ENCODE measurements at places on chromosomes 3 and 15. TPM values are rescaled to one million over a fixed set of nuclear protein-coding genes. Genes with fewer than 3 reads are reported as not detected.

FAM81A gene
- 1.5 TPM for total RNA-seq

CFAP20DC gene
- total RNA-seq, result 2.3 TPM

PSMD2 gene
- 198 TPM for total RNA-seq

POLR2H gene
- 116 TPM for total RNA-seq

CALML4 gene
- 4.7 TPM for total RNA-seq

IL5RA gene
- total RNA-seq, result not detected

KLF15 gene
- total RNA-seq, result 19.2 TPM

CNOT10 gene
- 22.9 TPM for total RNA-seq

SUCNR1 gene
- total RNA-seq, result 1.5 TPM

PRSS50 gene
- not detected for total RNA-seq

RASGRF1 gene
- total RNA-seq, result not detected

LINGO1 gene
- 6.0 TPM for total RNA-seq

- H3K4me3 ChIP-seq, result no peak overlapping the region
- DNase-seq, result no peak
These were observed 270.3 kb downstream of the RYR3 start for GRCh38 chr15:33581032-33581431.

- H3K36me3 ChIP-seq, result no peaks in the 10 kb centered on the region
- H3K4me3 ChIP-seq, result no peak overlapping the region
- peak; percentile 60 for DNase-seq
- no peaks in the 10 kb centered on the region for H3K4me1 ChIP-seq
- no peaks in the 10 kb centered on the region for H3K27me3 ChIP-seq
These were observed 124.5 kb upstream of the PLXNA1 start for GRCh38 chr3:126858401-126858800.

- no peaks in the 10 kb centered on the region for H3K4me1 ChIP-seq
- DNase-seq, result no peak
- H3K27ac ChIP-seq, result no peak overlapping the region
These were observed 6.6 kb upstream of the TTLL3 start for GRCh38 chr3:9803494-9803893.

DNA sequence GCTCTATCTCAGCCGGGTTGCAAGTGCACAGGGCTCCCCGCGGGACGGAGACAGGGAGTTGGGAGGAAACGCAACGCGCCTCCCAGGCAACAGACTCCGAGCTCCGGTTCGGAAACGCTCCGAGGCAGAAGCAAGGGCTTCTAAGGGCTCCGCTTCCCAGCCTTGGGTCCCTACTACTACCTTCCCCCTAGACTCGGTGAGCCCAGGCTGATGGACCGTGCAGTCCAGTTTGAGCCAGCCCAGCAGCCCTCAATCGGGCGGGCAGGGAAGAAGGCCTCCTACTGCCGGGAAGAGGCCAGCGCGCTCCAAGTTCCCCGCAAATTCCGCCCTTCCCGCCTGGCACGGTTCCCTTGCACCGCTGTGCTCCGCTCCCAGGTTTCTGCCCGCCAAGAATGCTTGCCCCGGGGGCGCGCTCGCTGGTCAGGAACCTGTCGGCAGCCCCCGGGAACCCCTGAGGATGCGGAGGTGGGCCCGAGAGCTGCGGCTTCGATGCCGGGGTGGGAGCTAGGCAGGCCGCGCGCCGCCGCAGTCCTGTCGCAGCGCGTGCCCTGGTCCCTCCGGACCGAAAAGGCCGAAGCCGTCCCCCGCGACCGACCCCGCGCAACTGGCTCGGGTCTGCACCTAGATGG, 728 bp downstream of the TRANK1 start:
- peak; percentile 79 for DNase-seq
- no peaks in the 10 kb centered on the region for H3K27me3 ChIP-seq
- H3K4me1 ChIP-seq, result peaks cover 14% of the 10 kb centered on the region
- no peaks in the 10 kb centered on the region for H3K36me3 ChIP-seq
- peak overlapping the region; percentile 86 for H3K27ac ChIP-seq
- H3K4me3 ChIP-seq, result peak overlapping the region; percentile 96

DNA sequence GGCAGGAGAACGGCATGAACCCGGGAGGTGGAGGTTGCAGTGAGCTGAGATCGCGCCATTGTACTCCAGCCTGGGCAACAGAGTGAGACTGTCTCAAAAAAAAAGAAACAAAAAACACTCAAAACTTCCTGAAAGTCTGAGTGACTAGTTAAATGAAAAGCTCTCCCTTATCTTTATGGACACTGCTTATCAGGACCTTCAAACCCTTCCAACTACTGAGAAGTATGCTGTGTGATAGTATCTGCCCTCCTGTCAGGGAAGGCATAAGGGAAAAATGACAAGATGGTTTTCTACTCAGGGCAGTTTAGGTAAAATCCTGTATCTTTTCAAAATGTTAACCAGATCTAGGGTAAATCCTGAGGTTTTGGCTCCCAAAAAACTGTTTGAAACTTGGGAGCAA, 21.8 kb downstream of the EMC7 start:
- no peaks in the 10 kb centered on the region for H3K27me3 ChIP-seq
- no peak overlapping the region for H3K4me3 ChIP-seq
- no peak overlapping the region for H3K27ac ChIP-seq

- DNase-seq, result no peak
- no peak overlapping the region for H3K4me3 ChIP-seq
- peaks cover 3% of the 10 kb centered on the region for H3K4me1 ChIP-seq
- H3K27me3 ChIP-seq, result no peaks in the 10 kb centered on the region
These were observed 17.2 kb downstream of the ACOX2 start for GRCh38 chr3:58519668-58520402.

DNA sequence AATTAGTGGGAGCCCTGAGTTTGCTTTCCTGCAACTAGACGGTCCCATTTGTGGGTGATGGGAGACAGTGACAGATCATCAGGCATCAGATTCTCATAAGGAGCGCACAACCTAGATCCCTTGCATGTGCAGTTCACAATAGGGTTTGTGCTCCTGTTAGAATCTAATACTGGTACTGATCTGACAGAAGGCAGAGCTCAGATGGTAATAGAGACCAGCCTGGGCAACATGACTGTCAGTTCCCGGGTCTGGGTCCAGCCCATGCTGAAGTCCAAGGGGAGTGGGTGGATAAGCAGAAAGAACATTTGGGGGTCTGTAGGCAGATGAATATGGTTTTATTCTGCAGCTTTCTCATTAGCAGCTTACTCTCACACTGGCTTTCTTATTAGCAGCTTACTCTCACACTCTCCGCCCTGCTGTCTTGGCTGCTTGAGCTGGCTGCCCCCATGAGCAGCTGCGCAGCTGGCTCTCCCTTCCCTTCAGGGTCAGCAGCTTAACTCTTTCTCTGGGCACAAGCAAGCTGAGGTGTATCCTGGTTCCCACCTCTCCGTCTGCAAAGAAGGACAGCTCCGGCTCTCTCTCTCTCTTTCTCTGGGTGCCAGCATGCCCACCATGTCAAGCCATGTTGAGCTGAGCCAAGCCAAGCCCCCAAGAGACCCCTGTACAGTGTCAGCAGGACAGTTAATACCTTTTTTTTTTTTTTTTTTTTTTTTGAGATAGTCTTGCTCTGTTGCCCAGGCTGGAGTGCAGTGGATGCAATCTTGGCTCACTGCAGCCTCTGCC, 46.5 kb downstream of the KLHDC8B start:
- H3K27me3 ChIP-seq, result no peaks in the 10 kb centered on the region
- peak; percentile 67 for DNase-seq
- no peaks in the 10 kb centered on the region for H3K36me3 ChIP-seq
- peaks cover 43% of the 10 kb centered on the region for H3K4me1 ChIP-seq
- H3K4me3 ChIP-seq, result no peak overlapping the region

DNA sequence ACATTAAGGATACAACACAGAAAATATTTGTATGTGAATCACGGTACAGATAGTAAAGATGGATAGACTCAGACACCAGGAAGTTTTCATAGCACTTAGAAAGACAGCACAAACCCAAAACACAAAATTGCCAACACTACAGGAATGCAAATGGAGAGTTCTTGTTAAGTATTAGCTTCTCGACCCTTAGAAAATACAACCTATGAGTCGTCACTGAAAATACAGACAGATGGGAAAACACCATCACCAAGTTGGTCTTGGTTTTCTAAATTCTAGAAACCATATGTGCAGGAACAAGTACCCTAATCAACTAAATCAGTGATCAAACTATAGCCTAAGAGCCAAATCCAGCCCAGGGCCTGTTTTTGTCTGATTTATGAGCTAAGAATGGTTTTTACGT, 50.7 kb downstream of the PEAK1 start:
- no peaks in the 10 kb centered on the region for H3K27me3 ChIP-seq
- no peaks in the 10 kb centered on the region for H3K4me1 ChIP-seq
- no peak overlapping the region for H3K27ac ChIP-seq
- H3K36me3 ChIP-seq, result no peaks in the 10 kb centered on the region
- H3K4me3 ChIP-seq, result no peak overlapping the region
- no peak for DNase-seq

- no peaks in the 10 kb centered on the region for H3K27me3 ChIP-seq
- no peaks in the 10 kb centered on the region for H3K4me1 ChIP-seq
- no peak overlapping the region for H3K4me3 ChIP-seq
- no peak overlapping the region for H3K27ac ChIP-seq
- DNase-seq, result no peak
These were observed 860.4 kb downstream of the ROBO1 start for GRCh38 chr3:78907367-78907766.

DNA sequence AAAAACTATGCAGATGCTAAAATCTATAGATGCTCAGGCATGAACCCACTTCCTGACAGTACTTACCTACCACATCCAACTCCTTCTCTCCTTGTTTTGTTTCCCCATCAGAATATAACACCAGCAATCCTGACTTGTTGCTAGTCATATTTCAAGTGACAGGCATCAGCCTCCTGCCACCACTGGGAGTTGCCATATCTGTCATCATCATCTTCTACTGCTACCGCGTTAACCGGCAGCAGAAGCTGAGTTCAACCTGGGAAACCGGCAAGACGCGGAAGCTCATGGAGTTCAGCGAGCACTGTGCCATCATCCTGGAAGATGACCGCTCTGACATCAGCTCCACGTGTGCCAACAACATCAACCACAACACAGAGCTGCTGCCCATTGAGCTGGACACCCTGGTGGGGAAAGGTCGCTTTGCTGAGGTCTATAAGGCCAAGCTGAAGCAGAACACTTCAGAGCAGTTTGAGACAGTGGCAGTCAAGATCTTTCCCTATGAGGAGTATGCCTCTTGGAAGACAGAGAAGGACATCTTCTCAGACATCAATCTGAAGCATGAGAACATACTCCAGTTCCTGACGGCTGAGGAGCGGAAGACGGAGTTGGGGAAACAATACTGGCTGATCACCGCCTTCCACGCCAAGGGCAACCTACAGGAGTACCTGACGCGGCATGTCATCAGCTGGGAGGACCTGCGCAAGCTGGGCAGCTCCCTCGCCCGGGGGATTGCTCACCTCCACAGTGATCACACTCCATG, 65.3 kb downstream of the TGFBR2 start:
- H3K27ac ChIP-seq, result no peak overlapping the region
- H3K4me1 ChIP-seq, result peaks cover 4% of the 10 kb centered on the region
- H3K36me3 ChIP-seq, result peaks cover 47% of the 10 kb centered on the region
- no peaks in the 10 kb centered on the region for H3K27me3 ChIP-seq
- no peak for DNase-seq

DNA sequence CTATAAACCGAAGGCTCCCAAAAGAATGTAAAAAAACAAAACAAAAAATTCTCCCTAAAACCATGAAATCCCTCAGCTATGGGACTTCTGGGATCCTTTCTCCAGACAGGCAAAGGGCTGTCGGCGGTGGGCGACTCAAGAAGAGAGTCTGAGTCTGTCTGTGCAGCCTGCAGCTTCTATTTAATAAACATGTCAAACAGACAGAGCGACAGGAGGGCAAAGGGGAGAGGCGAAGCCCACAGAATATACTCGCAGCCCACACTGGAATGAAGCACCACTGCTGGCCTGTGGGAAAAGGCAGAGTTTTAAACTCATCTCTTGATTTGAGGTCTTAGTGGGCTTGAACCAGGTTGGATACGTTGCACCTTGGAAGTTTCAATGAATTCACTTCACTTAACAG, 40.2 kb downstream of the ISL2 start:
- no peak overlapping the region for H3K27ac ChIP-seq
- no peaks in the 10 kb centered on the region for H3K27me3 ChIP-seq
- peaks cover 23% of the 10 kb centered on the region for H3K36me3 ChIP-seq
- H3K4me1 ChIP-seq, result no peaks in the 10 kb centered on the region
- DNase-seq, result no peak

GRCh38 chr3:194107107-194107506, 28.8 kb upstream of the HES1 start:
- no peak overlapping the region for H3K4me3 ChIP-seq
- no peaks in the 10 kb centered on the region for H3K36me3 ChIP-seq
- H3K4me1 ChIP-seq, result peaks cover 8% of the 10 kb centered on the region
- DNase-seq, result no peak
- no peak overlapping the region for H3K27ac ChIP-seq

GRCh38 chr3:128356822-128357221, 109.9 kb downstream of the DNAJB8 start:
- no peak overlapping the region for H3K27ac ChIP-seq
- no peaks in the 10 kb centered on the region for H3K27me3 ChIP-seq
- no peak overlapping the region for H3K4me3 ChIP-seq
- H3K36me3 ChIP-seq, result peaks cover 12% of the 10 kb centered on the region
- H3K4me1 ChIP-seq, result no peaks in the 10 kb centered on the region

- no peak overlapping the region for H3K27ac ChIP-seq
- DNase-seq, result no peak
- no peak overlapping the region for H3K4me3 ChIP-seq
- no peaks in the 10 kb centered on the region for H3K4me1 ChIP-seq
- H3K27me3 ChIP-seq, result no peaks in the 10 kb centered on the region
- H3K36me3 ChIP-seq, result no peaks in the 10 kb centered on the region
These were observed 60.0 kb upstream of the SYN2 start for GRCh38 chr3:11944052-11944673.

DNA sequence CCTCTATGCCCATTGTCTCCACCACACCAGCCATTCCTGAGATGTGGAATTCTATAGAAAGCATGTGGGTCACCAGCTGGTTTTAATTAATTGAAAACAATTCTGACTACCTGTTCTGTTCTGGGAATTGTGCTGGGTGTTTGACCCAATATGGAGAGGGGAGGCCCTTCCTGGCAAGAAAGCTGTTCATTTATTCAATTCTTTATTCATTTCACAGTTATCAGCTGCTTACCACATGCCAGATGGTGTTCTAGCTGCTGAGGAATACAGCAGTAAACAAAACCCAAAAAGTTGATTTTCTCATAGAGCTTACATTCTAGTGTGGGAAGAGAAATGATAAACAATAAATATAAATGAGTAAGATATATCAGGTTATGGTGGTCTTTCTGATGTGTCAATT, 296.1 kb upstream of the RASGRP1 start:
- peaks cover 8% of the 10 kb centered on the region for H3K4me1 ChIP-seq
- no peaks in the 10 kb centered on the region for H3K27me3 ChIP-seq
- no peak for DNase-seq
- no peak overlapping the region for H3K4me3 ChIP-seq

- no peaks in the 10 kb centered on the region for H3K4me1 ChIP-seq
- no peaks in the 10 kb centered on the region for H3K27me3 ChIP-seq
- no peak overlapping the region for H3K4me3 ChIP-seq
- DNase-seq, result no peak
- no peak overlapping the region for H3K27ac ChIP-seq
- H3K36me3 ChIP-seq, result no peaks in the 10 kb centered on the region
These were observed 201.9 kb upstream of the CHRM5 start for GRCh38 chr15:33766389-33766788.
